Fibroblast of mammary gland (primary cell): ENCODE measurements at places on chromosomes 16 and 17.

DNA sequence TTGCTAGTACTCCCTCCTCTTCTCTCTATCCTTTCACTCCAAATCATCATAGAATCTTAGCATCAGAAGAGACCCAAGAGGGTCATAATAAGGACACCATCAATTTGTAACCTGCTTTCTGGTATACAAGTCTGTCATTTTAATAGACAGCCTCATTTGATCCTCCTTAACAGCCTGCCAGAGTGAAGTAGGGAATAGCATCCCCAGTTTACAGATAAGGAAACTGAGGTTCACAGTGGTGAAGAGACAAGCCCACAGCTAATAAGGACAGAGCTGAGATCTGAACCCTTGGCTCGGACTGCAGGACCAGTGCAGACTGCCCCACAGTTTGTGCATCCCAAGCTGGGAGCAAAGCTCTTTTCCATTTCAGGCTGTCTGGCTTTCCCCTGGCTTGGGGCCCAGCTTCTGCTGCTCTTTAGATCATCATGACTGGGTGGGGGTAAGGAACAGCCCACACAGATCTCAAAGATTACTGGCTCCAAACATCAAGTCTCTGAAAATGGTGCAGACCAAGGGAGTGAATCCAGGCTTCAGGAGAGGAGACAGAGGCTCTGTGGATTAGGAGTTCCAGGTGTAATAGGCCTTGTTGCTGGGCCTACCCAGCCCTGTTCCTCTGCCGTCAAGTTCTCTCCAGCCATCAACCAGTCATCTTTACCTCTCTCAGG lies 10.3 kb upstream of the IGFBP4 start:
- peak; percentile 69 for DNase-seq

GRCh38 chr17:27244491-27245223 lies 49.3 kb upstream of the WSB1 start:
- DNase-seq: peak; percentile 98

GRCh38 chr17:3639981-3640596 lies 3.5 kb downstream of the CTNS start:
- peak; percentile 42 for DNase-seq

- no peak for DNase-seq
Observed at GRCh38 chr17:5241861-5242671, 7.4 kb upstream of the SCIMP start.

- DNase-seq: peak; percentile 93
Observed at GRCh38 chr17:40909755-40910154, 24.7 kb upstream of the KRT20 start.

DNA sequence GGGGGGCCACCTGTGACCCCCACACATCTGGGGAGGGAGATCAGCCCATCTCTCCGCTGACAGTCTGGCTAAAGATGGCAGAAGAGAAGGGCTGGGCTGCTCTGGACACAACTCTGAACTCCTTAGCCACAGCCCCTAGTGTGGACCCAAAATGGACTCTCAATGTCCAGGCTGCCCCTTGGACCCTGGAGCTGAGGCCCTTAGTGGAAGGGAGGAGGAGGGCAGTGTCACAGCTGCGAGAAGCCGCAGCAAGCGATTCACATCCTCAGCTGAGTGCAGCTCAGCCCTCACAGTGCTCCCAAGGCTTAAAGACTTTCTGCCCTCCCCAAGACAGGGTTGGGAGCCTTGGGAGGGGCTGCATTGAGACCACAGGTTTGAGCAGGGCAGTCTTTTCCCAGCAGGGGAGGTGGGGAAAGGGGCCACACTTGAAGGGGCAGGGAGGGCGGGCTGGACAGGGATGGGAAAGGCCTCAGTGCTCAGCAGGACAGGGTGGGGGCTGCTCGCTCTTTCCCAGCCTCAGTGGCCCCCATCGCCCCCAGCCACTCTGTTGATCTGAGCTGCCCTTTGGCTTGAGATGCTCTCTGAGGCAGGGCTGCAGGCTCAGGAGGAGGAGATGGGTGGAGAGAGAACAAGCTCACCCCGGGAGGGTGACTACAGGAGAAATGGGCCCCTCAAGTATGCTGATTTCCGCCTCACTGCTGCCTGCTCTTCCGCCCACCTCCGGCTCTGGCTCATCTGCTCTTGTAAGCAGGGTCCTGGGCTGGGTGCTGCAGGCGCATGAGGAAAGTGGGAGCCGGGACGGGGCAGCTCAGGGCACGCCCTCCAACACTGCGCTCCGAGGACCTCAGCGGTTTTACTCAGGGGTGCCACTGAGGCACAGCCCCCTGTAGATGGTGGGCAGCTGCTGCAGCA lies 50.9 kb upstream of the MTSS2 start:
- peak; percentile 33 for DNase-seq

DNA sequence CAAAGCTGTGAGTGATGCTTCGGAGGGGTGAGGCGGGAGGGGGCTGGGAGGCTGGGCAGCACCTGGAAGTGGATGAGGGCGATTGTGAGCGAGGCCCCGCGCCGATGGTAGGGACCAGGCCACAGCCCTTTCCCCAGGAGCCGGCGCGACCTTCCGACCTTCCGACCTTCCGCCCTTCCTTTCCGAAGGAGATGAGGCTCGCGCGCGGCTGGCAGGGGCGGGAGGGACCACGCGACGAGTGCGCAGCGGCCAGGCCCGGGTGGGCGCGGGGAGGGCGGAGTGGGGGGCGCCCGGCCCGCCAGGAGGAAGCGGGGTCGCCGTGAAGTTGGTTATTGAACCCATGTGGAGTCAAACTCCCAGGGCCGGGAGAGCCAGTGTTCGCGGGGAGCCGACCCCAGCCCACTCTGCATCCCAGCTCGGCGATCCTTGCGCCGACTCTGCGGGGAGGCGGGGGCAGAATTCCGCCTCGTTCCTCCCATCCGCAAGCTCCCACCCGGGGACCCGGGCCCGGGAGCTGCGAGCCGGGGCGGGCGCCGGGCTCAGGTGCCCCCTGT lies 56.6 kb downstream of the RAP1GAP2 start:
- no peak for DNase-seq

- no peak for DNase-seq
Observed at GRCh38 chr17:77636835-77637817, 321.4 kb upstream of the TNRC6C start.

- DNase-seq: peak; percentile 41
Observed at GRCh38 chr16:54928411-54929089, 2.1 kb upstream of the IRX5 start.

DNA sequence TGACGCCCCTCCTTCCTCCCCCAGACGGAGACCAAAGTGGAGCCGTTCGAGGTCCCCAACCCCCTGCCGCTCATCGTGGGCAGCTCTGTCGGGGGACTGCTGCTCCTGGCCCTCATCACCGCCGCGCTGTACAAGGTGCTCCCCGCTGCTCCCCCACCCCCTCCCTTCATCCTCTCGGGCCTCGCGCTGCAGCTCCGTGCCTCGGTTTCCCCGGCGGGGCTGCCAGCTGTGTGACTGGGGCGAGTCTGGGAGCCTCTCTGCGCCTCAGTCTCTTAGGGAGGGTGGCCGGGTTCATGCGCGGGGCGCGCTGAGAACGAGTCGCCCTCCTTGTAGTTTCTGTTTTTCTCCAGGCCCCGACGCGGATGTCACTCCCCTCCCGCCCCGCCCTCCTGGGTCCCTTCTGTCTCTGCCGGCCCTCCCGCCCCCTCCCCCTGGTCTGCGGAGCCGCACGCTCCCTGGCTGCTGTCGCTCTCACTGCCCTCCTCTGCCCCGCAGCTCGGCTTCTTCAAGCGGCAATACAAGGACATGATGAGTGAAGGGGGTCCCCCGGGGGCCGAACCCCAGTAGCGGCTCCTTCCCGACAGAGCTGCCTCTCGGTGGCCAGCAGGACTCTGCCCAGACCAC lies 23.7 kb upstream of the ITGAX start:
- no peak for DNase-seq

- DNase-seq: peak; percentile 48
Observed at GRCh38 chr17:7014995-7015958, 2.9 kb downstream of the RNASEK start.

- DNase-seq: no peak
Observed at GRCh38 chr16:54955757-54956156, 25.1 kb downstream of the IRX5 start.

DNA sequence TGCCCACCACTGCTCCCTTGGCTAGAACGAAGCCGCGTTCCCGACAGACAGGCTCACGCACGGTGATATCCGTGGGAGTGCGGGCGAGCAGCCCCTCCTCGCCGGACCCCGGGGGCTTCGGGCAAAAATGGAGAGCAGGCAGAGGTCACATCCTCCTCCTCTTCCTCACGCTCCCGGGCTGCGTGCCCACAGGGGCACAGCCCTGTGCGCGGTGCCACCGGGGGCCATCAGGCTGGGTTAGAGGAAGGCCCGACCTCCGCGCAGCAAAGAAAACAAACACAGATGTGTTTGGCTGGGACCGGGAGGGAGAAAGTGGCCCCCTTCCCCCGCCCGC lies 519 bp upstream of the NTN1 start:
- no peak for DNase-seq

GRCh38 chr17:27245230-27245696 lies 48.7 kb upstream of the WSB1 start:
- DNase-seq: peak; percentile 93

DNA sequence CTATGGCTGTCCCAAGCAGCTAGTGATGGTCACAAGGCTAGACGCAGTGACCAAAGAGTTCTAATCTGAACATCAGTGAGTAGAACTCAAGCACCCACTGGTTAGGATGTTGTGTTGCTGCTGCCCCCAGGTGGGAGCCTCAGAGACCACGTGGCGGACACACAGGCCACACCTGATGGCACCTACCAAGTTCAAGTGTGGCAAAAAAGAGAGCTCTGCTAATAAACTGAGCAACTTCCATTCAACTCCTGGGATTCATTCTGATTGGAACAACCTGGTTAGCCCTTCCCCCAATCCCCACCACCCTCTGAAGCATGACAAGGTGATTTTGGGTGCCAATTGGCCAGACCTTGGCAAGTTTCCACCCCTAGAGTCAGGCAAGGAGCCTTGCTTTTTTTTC lies 3.5 kb upstream of the LCMT1 start:
- DNase-seq: no peak

- DNase-seq: no peak
Observed at GRCh38 chr16:4700997-4701743, 7.8 kb downstream of the NUDT16L1 start.

GRCh38 chr16:8846401-8846932 lies 22.3 kb downstream of the CARHSP1 start:
- no peak for DNase-seq

- DNase-seq: no peak
Observed at GRCh38 chr17:75430159-75430974, 24.9 kb upstream of the GRB2 start.

DNA sequence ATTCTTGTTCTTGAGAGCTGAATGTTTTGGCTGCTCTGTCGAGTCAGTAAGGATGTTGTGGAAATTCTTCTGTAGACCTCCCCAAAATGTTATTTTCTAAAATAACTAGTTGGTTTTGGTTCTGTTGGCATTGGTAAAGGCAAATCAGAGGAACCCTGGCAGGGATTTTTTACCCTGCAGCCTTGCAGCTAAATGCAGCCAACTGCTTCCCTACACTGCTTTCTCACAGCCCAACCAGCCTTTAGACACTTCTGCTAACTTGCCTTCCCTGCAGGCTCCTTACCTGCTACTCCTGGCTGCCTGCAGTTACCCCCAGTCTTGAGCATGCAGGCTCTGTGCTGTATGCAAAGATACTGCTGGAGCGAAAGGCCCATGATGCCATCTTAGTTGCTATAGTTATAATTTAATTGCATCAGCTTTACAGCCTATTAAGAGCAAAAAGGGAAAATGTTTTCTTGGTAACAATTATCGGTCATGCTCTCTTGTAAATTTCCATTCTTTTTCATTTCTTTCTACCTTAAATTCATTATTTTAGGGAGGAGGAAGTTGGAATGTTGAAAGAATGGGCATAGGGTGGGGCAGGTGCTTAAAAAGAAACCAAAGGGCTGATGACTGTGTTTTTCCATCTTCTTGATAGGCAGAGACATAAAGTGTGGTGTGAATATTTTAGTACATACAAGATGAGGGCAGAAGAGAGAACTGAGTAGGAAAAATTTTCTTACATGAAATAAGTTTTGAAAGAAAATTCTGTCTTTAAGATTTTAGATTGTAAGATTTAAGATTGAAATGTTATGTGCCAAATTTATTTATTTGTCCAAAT lies 20.0 kb downstream of the NUP93 start:
- DNase-seq: no peak

- DNase-seq: peak; percentile 83
Observed at GRCh38 chr16:19912455-19913339, 28.0 kb upstream of the GPRC5B start.

GRCh38 chr17:66549731-66550207 lies 247.4 kb downstream of the PRKCA start:
- DNase-seq: peak; percentile 73

DNA sequence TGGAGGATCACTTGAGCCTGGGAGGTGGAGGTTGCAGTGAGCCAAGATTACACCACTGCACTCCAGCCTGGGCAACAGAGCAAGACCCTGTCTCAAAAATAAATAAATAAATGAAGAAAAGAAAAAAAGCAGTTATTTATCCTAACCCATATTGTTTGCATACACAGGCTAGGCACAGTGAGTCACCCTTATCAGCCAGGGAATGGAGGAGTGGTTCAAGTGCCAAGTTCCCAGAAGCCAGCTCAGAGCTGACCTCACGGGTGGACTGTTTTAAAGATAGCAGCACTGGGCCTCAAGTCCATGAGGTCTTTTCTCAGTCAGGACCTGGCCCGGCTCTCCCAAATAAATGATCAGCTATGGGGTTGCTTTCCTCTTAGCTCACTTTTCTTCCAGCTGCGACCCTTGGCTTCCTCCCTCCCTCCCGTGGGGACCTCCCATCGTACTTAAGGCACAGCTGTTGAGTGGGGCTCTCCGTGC lies 22.6 kb upstream of the MGAT5B start:
- peak; percentile 16 for DNase-seq

- DNase-seq: peak; percentile 60
Observed at GRCh38 chr17:73030501-73030921, 62.0 kb downstream of the SLC39A11 start.

DNA sequence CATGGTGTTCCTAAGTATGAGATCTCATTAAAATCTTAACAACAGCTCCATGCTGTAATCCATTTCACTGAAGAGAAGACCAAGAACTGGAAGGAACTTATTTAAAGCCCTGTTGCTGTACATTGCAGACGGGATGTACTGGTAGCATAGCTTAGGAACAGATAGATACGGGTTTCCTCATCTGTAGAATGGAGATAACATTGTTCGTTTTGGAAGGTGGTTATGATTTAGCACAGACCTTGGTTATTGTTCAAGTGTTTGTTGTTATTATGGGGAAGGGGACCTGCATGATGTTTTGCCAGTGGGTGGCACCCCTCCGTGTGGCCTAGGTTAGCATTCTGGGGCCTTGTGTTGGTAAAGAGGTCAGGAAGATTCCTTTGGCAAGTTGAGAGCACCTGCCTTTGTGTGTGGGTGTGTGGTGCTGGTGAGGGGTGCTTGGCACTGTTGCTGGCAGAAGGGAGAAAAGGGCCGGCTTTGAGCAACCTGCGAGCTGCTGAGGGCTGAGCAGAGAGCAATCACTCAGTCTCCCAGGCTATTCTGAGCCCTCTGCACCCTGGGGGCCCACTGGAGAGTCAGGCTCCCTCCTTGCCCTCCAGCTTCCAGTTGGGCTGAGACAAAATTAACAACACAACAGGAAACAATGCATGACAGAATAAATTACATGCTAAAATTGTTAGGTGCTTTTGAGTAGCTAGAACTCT lies 2.3 kb downstream of the TAOK2 start:
- no peak for DNase-seq
